ENCODE measurements at places on chromosomes 5 and 9. TPM values are rescaled to one million over a fixed set of nuclear protein-coding genes. Genes with fewer than 3 reads are reported as not detected.

Gene PBX3
- total RNA-seq, result 27.5 TPM

Gene CCDC69
- 0.49 TPM for total RNA-seq

Gene INPP5E
- total RNA-seq, result 9.6 TPM

Gene COL15A1
- 8.4 TPM for total RNA-seq

Gene PHAX
- total RNA-seq, result 75.2 TPM

Gene ANKRD31
- total RNA-seq, result 0.49 TPM

Gene OR2K2
- total RNA-seq, result not detected

Data from temporal lobe (tissue), 4 donors.